Effector memory CD4-positive, alpha-beta T cell (primary cell): ENCODE measurements at places on chromosomes 2 and 18.

- DNase-seq, result no peak
These were observed 22.0 kb upstream of the CYP1B1 start for GRCh38 chr2:38097988-38098385.

DNA sequence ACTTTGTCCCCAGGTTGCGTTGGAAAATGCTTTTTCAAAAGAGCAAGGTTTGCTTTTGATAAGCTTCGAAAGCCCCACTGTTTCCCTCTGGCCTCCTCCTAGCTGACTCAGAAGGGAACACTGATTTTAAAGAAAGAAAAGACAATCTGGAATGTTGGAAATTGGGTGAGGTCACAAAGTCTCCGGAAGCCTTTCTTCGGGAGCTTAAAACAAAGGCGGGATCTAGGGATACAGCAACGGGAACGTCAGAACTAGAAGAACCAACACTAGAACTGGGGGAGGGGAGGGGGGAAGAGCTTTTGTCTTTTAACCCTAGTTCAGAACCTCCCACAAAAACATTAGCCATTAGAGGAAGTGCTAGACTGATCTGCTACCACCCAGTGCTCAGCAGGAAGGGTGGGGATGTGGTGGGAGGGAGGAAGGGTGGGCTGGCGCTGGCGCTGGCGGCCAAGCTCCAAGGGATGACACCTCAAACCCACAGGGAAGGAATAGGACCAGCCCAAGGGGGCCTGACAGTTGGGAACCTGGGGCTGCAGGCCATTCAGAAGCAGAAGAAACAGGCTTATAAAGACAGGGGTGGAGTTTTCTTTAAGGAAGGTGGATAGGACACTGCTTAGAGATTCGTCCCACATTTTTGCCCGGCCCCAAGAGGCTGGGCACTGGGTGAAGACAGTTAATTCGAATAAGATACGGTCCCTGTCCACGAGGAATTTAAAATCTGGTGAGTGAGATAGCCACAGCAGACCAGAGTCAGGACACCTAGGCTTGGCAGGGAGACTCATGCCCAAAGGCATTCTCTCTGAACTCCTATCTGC, 1.7 kb downstream of the TMSB10 start:
- peak; percentile 37 for DNase-seq

- DNase-seq, result no peak
These were observed 1.2 kb upstream of the ST6GAL2 start for GRCh38 chr2:106886916-106887758.

GRCh38 chr2:203689426-203690116, 16.9 kb upstream of the CD28 start:
- no peak for DNase-seq

DNA sequence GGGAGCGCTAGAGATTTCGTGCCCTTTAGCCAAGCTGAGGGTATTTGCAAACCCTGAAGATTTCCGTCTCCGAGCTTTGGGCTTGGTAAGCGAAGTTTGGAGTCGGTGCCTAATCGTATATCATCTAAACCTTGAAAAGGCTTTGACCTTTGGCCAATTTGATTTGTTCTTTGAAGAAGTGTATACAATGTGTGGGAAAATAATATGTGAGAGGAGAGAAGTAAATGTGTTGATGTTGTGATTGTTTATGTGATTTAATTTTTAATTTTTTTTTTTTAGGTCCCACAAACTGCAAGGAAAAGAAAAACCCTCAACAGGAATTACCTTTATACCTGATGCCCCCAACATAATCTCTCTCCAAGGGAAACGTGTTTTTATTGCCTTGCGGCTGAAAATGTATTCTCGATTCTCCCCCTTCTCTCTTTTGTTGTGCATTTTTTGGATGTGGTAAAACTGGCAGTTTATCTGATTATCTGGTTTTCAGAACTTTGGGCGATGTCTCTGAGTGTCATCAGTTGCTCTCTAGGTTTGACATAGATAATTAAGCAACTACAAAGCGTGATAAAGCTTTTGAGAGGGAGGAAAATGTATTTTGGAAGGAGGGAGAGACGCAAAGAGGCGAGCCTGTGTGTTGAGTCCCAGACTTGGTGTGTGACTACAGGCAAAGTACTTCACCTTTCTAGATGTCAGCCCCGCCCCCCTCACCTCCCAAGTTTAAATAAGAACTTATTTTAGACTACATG, 912 bp upstream of the FBXO11 start:
- DNase-seq, result no peak

- DNase-seq, result no peak
These were observed 22.3 kb downstream of the TMEM18 start for GRCh38 chr2:654896-655295.

- no peak for DNase-seq
These were observed 38.0 kb downstream of the PTRHD1 start for GRCh38 chr2:24754985-24755705.

DNA sequence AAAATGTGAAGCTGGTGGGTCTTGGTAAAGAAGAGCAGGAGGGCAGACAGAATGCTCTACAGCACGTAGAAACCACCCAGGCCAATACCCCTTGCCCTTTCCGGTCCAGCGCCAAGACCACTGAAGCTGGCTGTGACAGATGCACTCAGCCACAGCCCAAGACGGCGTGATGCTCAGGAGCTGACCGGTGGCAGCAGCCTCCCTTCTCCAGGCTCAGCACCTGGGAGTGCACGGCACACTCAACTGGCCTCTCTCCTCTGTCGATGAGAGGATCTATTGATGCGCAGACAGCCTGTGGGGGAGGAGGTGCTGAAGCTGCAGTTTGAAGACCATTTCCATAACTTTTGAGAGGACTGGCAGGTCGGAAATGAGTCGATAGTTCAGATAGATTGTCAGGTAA, 141.0 kb upstream of the MYT1L start:
- DNase-seq, result no peak

GRCh38 chr2:63976125-63976510, 43.1 kb downstream of the VPS54 start:
- no peak for DNase-seq

DNA sequence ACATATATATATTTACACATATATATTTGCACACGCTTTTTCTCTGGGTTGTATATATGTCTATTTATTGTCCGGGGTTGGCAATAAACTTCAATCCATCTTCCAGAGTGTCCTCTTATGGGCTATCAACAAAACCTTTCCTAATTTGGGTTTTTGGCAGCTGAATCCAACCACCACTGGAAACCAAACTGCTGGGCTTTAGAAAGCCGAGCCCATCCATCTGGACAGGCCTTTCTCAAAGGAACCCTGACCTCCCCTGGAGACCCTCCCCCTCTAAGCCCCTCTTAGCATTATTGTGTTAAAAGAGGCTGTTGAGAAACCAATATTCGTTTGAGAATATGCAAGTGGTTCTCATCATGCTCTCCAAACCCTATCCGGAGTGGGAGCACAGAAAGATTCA, 153.6 kb downstream of the NRP2 start:
- no peak for DNase-seq

DNA sequence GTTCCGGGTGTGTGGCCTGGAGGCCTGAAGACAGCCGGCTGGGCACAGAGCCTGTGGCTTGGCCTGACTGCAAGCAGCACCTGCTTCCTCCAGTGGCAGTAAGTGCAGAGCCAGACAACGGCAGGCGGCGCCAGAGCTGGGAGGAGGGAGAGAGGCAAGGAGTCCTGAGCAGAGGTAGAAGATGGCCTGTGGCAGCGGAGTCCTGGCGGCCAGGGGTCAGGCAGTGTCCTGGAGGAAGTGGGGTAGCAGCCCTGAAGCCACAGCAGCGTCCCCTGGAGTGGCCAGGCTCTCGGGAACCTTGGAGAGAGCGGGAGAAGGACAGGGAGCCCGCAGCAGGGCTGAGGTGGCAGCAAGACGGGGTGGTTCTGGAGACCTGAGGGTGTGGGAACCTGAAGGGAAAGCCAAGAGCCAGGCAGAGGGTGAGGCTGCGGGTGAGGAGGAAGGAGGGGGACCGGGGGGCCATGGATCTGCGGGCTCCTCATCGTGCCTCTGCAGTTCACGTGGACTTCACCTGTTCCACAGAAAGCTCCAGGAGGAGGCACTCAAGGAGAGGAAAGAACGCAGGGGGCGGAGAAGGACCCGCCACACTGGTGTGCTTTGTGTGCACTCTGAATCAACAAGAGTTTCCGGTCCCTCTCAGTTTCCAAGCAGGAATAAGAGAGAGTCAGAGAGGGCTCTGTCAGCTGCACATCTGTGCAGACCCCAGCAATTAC, 85.9 kb downstream of the USP40 start:
- no peak for DNase-seq

GRCh38 chr2:63057249-63058143, 6.9 kb downstream of the OTX1 start:
- DNase-seq, result no peak

GRCh38 chr2:25333981-25334380, 7.7 kb downstream of the DNMT3A start:
- DNase-seq, result no peak

DNA sequence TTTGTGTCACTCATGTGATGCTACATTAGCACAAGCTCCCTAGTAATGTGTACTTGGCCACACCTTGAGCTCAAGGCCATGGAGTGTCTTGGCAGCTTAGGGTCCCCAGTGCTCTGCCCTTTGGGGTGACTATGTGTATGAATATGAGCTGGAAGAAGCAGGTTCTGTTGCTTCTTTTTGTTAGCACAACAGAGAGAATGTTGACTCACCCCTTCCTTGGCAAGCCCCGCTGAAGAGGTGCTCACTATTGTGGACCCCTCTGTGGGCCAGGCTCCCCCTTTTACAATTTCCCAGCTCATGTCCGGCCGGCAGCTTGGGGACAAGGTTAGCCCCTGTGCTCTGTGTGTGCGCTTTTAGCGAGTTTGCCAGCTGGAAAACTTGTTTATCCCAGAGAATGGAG, 48.1 kb downstream of the DGKD start:
- DNase-seq, result no peak

DNA sequence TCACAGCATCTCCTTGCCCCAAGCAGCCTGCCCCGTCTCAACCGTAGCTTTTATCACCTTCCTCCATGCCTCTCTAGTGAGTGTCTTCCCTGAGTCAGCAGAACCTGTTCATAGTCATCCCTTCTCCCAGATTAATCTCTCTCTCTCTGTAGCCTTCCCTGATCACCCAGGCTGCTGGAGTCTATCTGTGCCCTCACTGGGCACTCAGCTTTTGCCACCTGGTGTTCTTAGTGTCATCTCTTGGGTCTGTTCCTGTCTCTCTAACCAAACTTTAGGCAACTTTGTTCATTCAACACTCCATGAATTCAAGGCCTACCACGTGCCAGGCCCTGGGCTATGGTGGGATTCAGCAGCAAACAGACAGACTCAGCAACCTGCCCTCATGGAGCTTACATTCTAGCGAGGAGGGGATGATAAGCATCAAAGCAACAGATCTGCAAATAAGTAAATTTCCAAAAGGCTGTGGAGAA, 159.1 kb downstream of the SMAD7 start:
- DNase-seq, result no peak

- DNase-seq, result no peak
These were observed 826.5 kb upstream of the PIK3C3 start for GRCh38 chr18:41128545-41128944.

- no peak for DNase-seq
These were observed 885 bp upstream of the DSEL start for GRCh38 chr18:67517444-67517765.

DNA sequence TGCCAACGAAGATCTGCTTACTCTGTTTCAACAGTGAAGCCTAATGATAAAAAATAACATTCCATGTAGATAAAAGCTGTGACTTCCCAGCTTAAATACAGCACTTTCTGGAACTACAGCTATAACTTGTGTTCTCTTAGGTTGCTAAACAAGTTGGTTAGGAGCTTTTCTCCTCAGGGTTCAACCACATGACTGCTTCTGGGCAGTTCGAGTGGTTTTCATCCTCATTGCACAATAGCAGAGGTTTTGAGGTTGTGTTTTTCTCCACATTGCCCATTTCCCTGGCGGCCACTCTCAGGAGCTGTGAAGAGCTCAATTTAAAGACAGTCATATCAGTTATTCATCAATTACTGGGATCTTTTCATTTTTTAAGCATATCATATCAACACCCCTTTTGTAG, 102.2 kb upstream of the CYP1B1 start:
- no peak for DNase-seq

- no peak for DNase-seq
These were observed 483.3 kb downstream of the PLCL1 start for GRCh38 chr2:198287706-198288105.

GRCh38 chr2:237577458-237577857, 11.1 kb downstream of the PRLH start:
- no peak for DNase-seq

DNA sequence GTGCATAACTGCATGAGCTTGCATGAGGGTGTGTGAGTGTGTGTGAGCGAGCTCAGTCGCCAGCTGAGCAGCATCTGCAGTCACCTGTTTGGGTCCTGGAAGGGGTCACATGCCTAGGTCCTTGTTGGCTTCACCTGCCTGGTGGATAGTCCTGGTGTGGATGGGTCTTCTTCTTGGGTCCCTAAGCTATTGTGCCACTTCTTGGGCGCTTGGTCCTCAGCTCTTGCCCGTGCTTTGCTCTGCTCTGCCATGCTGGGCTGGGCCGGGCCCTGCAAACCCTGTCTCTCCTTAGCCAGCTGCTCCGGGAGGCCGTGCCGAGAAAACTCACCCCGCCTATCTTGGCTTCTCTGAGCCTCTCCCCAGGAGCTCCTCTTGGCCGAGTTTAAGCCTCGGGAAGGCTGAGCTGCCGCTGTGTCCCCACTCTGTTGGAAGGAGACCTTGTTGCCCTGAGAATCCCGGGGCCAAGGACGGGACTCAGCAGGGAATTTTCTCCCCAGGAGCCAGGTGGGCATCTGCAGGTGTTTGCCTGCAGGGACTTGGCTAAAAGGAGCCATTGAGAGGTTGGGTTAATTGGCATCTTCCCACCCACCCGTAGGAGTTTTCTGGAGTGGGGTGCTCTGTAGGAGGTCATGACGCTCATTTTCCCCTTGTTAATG, 300.8 kb downstream of the NDUFA10 start:
- no peak for DNase-seq

GRCh38 chr2:202322435-202322834, 53.7 kb upstream of the BMPR2 start:
- DNase-seq, result no peak

DNA sequence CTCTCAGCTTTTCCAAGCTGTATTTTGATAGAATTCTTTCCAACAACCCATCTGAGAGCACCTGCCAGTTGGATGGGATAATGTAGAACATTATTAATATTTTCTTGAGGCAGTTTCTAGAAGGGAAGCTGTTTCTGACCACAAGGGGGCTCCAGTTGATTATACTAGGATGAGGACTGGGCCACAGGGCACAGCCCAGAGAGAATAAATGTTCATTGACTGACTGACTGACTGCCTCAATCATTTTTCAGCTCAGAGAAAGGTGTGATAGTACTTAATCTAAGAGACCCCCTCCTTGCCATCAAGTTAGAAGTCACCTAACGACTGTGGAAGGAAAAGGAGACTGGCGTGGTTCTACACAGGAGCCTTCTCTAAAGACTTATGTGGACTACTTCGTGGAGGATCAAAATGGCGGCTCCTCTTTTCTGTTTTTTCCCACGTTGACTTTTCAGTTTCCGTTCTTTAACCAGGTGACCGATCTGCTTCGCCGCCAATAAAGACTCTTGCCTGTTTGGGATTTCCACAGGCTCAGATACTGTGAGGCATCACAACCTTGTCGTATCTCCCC, 31.9 kb upstream of the CREG2 start:
- DNase-seq, result peak; percentile 42

DNA sequence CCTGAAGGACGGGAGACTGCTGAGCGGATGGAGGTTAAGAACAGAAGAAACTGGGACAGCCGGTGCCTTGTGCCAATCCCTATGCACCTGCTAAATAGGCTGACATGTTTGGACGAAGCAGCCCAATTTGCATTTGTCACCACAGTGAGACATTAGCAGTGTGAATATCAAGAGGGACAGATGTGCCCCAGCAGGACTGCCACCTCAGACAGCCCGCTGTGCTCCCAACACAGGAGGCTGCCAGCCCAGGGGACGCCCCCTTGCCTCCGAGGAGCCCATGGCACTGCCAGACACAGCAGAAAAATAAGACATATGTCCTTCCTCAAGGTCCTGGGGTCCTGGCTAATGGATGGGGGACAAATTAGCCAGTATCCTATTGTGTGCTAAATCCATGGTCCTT, 306.7 kb upstream of the POU3F3 start:
- no peak for DNase-seq
